Fibroblast of mammary gland (primary cell): ENCODE measurements at places on chromosomes 7 and 10.

GRCh38 chr10:107011105-107011504 lies 153.4 kb downstream of the SORCS1 start:
- DNase-seq, result no peak

DNA sequence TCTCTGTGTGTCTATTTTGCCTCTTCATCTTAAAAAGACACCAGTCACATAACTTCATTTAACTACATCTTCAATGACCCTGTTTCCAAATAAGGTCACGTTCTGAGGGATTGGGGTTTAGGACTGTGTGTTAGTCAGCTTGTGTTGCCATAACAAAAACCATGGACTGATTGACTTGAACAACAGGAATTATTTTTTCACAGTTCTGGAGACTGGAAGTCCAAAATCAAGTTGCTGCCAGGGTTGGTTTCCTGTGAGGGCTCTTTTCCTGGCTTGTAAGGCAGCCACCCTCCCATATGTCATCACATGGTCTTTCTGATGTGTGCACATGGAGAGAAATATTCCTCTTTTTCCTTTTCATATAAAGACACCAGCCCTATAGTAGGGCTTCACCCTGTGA lies 55.3 kb downstream of the REEP3 start:
- DNase-seq, result no peak

- DNase-seq, result no peak
Observed at GRCh38 chr10:92418221-92418620, 127.3 kb downstream of the MARCHF5 start.

DNA sequence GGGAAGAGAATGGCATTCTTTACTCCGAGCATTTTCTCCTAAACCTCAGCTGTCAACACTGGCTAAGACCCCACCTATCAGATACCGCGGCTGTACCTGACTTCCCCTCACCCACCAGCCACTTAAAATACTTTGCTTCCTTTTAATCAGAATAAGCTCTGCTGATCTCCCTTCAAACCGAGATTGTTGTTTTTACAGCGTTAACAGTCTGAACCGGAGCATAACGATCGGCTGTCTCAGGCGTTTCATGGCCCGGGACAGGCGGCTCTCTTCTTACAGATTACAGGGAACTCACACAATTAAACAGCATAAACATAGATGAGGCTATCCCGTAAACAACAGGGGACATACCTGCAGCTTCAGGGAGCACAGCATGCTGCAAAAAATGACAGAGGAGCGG lies 174.3 kb upstream of the RNF32 start:
- DNase-seq, result no peak

DNA sequence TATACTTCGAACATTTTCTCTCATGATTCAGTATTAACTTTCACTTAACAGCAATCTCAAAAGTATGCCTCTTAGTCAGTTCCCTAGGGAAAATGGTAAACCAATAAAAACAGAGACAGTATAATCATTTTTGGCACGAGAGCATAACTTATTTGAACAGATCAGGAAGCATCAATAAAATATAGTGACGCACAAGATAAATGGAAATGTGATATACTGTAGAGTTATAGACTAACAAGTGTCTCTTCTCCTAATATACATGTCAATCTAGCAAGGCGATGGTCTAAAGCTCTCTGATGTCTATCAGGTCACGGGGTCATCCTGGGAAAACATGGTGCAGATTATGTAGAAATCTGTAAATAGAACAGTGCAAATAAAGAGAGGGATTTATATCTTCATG lies 131.6 kb downstream of the HGF start:
- peak; percentile 96 for DNase-seq

DNA sequence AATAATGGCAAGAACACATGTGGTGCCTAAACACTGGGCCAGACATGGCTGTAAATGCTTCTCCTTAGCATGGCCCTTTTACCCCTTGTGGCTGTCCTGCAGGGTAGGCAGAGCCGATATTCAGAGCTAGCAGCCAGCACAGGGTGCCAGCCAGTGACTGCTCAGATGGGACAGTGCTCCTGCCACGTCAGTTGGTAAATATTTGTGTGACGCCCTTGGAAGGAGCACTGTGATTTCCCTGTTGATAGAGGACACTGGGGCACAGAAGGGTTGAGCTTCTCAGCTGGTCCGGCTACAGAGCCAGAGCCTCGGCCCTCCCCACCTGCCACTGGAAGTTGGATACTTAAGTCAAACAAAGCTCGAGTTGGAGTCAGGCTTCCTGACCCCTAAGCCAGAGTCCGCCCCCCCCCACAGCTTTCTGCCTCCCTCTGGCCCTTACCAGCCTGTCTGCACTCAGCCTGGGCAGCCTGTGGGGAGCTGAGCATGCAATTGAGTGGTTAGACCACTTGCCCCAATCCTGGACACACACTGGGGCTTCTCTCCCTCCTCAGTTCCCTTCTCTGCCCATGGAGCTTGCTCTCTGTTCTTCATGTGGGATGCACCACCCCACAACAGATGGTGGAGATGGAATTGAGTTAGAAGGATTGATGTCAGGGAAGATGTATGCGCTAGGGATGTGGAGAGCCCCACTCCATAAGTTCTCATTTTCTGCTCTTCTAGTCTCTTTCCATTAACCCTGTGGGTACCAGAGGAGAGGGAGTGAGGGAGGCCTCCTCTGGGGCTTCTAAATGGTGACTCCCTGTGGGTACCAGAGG lies 350.8 kb downstream of the PLXNA4 start:
- DNase-seq, result no peak

DNA sequence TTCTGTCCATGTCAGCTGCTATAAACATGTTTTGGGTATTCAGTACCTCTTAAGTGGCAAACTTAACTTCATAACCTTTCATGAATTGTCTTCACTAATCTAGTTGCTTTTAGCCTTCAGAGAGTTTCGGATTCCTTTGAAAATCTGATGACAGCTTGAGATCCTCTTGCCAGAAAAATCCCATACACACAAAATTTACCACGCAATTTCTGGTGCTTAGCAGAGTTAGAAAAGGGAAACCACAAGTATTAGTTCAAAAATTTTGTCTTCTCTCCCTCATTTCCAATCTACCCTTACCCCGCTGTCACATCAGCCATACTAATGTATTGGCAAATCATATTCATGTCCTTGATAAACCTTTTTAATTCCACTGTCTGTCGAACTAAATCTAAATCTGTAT lies 72.7 kb upstream of the TMEM106B start:
- no peak for DNase-seq

- peak; percentile 29 for DNase-seq
Observed at GRCh38 chr7:66974986-66975590, 20.3 kb downstream of the SBDS start.

DNA sequence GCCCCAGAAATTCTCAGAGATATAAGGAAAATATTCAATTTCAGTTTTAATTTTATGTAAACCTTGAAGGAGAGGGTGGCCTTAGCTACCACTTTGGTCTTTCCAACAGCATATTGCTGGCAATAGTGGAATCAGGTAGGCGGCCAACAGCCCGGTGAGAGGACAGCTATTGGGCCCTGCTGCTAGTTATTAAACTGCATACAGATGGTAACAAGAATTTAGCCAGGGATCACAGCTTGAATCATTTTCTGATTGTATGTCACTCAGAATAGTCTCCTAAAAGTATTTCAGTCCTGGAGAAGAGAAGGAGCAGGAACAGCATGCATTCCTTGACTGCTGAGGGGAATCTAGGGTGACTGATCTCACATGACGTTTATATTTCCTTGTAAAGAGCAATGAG lies 261.4 kb upstream of the SMIM30 start:
- DNase-seq, result no peak
